Esophagus squamous epithelium (tissue), 5 donors: ENCODE measurements at places on chromosomes 7 and 10.

DNA sequence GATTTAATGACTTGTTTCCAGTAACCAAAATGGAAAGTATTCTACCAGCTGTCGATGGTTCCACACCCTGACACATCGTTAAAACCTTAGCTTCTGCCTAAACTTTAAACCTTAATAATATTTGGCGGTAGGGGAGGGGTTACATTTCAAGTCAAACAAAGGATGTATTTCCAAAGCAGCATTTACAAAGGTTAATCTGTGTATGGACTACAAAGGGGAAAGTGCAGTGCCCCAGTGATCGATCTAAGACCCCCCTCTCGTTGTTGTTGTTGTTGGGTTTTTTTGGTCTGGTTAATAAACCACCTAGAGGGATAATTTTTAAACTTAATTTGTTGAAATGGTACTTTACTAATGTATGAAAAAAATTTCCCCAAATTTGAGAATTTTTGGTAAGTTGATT, 1.1 kb upstream of the STEAP2 start:
- no peak for DNase-seq

DNA sequence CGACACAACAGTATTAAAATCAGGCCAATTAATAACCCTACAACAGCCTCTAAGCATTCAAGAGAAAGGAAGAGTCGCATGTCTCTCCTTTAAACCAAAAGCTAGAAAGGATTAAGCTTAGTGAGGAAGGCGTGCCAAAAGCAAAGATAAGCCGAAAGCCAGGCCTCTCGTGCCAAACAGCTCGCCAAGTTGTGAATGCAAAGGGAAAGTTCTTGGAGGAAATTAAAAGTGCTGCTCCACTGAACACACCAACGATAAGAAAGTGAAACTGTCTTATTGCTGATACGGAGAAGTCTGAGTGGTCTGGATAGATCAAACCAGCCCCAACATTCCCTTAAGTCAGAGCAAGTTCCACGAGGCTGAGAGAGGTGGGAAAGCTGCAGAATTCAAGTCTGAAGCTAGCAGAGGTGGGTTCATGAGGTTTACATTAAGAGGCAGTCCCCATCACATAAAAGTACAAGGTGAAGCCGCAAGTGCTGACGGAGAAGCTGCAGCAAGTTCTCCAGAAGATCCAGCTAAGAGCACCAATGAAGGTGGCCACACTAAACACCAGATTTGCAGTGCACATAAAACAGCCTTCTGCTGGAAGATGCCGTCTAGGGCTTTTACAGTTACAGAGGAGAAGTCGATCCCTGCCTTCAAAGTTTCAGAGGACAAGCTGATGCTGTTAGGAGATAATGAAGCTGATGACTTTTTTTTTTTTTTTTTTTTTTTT, 194.8 kb downstream of the MAD1L1 start:
- no peak for DNase-seq

DNA sequence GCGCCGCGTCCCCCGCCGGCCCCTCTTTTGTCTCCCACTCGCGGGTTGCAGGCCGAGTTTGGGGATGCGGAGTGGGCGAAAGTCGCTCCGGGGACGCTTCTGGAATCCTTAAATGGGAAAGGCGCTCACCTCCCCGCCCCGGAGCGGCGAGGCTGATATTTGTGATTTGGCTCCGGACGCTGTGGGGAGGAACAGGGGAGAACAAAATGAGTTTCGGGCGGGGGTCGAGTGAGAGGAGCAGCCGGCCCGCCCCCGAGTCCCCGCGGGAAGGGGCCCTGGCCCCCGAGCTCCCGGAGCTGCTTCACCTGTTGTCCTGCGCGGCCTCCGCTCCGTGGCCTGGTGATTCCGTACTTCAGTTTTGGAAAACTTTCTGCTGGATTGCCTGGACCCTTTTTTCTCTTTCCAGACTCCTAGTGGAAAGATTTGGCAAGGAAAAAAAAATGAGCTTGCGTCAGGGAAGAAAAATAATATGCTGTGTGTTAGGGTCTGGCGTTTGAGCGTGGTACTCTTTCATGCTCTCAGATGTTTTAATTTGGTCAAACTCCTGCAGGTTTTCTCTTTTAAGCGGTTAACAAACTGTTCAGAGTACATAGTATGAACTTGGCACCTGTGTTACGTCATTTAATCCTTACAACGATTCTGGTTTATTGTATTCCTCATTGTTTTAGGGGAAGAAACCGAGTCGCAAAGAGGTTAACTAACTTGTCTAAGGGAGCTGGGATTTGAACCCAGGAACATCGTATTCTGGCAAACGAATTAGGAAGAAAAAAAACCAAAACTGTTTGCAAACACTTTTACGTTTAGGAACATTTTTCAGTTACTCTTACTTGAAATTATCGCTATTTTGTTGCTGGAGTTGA, 924 bp downstream of the BMPR1A start:
- DNase-seq: no peak

GRCh38 chr10:113905756-113906155, 51.3 kb downstream of the NHLRC2 start:
- DNase-seq: no peak

DNA sequence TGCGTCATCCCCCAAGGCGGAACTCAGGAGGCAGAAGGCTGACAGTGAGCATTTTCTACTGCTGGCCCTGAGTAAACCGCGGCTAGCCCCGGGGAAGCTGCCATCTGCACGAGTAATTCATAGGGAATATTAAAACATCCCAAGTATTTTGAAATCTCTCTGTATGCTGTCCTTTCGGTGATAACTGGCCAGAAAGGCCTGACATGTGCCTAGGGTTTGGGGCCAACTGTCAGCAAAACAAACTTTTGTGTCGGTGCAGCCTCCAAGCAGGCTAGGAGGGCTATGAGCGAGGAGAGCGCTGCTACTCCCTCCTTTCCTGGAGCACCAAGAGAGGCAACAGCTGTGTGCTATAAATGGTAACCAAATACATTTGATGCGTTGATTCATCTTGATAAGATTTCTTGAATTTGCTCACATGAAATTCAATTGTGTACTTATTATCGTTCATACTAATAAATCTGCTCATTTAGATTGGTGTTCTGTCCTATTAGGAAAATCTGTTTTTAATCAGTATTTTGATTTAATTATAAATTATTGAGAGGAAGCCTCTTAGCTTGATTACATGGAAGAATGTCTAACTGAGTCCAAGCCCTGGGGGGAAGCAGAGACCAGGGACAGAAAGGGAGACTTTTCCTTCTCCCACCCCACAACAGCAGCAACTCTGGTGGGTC, 124.4 kb upstream of the NPS start:
- DNase-seq: no peak

- DNase-seq: no peak
These were observed 4.2 kb upstream of the HOXA10 start for GRCh38 chr7:27178366-27178765.

GRCh38 chr7:149742075-149742701, 31.2 kb downstream of the ZNF467 start:
- no peak for DNase-seq

GRCh38 chr7:157402911-157403534, 66.2 kb downstream of the DNAJB6 start:
- no peak for DNase-seq

DNA sequence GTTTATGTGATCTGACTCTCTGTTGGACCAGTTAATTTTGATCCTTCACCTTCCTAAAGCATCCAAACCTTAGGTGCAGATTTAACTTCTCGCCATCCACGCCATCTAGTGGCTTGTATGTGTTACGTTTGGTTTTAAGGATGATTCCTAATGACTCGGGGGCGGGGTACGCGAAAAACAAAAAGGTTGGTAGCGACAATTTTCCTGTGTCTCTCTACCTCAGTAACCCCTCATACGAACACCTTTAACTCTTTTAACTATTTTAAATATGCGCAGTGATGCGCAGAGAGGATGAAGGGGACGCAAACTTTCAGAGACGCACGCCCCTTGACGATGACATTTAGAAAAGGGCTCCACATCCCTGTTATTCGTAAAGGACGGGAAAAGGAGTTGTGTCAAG, 714 bp upstream of the KCND2 start:
- DNase-seq: no peak

DNA sequence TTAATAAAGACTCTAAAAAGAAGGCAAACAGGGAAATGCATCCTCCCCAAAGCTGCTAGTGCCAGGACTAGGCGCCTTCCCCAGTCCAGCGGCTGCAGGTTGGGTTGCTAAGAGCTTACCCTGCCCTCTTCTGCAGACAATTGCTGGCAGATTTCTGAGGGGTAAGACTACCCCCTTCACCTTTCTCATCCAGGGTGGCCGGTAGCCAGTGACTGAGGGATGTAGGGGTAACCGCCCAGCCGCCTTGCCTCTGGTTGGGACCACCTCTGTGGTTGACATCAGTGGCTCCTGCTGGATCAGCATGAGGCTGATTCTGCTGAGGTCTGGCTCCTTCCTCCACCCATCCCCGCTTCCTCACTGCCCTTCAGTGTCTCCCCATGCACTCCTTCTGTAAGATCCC, 71.2 kb downstream of the ADCYAP1R1 start:
- no peak for DNase-seq

- no peak for DNase-seq
These were observed 1.2 kb upstream of the MLLT10 start for GRCh38 chr10:21532694-21533466.

GRCh38 chr7:107461938-107462533, 7.8 kb upstream of the GPR22 start:
- no peak for DNase-seq

- DNase-seq: no peak
These were observed 33.1 kb upstream of the C10orf71 start for GRCh38 chr10:49265885-49266284.

DNA sequence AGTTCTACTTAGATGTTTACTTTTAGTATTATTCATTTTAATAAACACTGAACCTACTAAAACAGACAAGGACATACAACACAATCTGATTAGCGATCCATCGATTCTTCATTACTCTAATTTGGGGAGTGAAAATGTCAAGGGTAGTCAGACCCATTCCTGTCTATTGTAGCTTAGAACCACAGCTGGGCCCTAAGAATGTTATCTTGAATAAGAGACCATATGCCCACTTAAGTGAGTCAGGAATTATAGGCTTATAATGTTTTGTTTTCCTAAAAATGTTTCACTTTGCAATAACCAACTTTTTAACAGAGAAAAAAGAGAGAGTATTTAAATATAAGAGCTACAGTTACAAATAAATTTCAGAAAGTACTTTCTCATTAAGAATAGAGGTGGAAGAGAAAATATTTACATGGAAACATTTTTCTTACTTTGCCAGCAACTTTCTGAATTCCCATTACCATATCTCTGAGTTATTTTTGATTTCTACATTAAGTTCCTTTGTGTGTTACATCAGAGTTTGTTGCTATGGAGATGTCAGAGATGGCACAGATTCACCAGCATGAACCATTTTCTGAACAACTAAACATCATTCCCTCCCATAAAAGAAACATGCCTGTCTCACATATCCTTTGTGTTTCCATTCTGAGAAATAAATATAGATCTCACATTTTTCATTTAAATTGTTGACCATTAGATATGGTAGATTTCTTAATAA, 75.4 kb upstream of the SLC13A1 start:
- no peak for DNase-seq

- DNase-seq: no peak
These were observed 16.0 kb downstream of the RASGEF1A start for GRCh38 chr10:43250615-43251418.

DNA sequence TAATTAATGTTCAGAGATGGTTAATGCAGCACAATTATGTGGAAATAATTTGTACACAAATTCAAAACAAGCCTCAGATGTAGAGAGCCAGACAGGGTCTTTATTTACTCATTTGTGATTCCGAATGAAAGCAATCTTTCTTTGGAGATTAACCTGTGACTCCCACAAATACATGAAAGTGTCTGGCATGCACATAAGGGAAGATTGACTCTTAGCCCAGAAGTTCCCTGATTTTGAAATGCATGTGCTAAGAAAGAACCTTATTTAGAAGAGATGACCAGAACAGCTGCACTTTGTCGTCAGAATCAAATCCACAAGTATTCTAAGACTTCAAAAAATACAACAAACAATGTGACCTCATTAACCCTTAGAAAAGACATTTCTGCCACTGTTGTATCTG, 45.1 kb downstream of the RNLS start:
- no peak for DNase-seq

- DNase-seq: no peak
These were observed 66.4 kb downstream of the ST8SIA6 start for GRCh38 chr10:17387861-17388503.

DNA sequence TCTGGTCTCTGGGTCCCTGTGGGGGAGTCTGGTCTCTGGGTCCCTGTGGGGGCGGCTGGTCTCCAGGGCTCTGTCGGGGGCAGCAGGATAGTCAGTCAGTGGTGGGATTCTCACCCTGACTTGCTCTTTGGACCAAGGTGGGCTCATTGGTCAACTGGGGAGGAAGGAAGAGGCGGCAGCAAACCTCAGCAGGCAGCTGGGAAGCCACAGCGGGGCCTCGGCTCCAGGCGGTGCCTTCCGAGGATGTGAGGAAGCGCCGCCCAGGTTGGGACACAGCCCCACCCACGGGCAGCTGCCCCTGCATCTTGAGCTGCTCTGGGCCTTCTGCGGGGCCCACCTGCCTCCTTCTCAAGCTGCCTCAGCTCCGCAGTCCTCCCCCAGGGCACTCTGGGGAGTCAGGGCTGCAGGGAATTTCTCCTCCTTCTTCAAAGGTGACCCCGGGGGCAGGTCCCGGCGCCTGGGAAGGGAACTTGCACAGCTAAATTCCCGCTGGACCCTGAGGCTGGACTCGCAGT, 20.4 kb upstream of the KNDC1 start:
- no peak for DNase-seq

GRCh38 chr7:18655506-18655905, 160.0 kb downstream of the HDAC9 start:
- DNase-seq: no peak

- no peak for DNase-seq
These were observed 1.0 kb downstream of the PFKP start for GRCh38 chr10:3068201-3068967.

GRCh38 chr7:131562941-131563340, 6.5 kb upstream of the PODXL start:
- no peak for DNase-seq

DNA sequence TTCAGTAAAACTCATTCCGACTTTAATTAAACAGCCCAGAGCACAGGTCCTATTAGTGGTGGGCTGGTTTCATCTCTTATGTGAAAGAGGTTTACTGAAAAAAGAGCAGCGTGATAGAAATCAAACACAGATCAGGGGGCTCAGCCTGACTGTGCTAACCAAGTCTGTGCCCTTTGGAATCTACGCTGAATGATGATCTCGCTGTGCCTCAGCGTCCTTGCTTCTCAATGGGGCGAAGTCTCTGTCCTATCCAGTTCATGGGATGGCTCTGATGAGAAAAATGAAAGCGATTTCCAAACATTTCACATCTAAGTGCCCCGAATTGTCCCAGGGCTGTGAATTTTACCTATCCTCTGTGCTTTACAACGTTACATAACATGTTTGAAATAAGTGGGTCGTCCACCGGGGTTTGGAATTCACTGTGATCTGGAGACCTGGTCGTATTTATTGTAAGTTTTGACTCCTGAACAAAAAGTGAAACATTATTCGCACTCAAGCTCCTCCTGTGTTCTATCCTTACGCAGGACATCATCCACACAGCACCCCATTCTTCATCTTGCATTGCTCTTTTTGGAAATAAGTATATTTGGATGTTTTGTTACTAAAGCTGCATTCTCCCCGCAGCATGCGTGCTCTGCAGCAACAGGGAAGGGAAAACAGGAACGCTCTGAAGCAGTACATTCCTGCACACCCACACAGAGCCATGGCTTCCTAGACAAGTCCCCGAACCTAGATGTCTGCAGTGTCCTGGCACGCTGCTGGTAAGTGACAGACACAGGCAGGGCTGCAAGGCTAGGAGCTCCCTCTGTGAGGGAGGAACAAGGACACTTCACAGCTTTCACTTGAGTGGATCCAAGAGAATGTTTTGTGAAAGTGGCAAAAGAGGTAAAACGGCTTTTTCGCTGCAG, 83.5 kb downstream of the SLC37A3 start:
- no peak for DNase-seq

- no peak for DNase-seq
These were observed 174.8 kb downstream of the TNS3 start for GRCh38 chr7:47407136-47407535.
